Fibroblast of skin of left quadriceps (primary cell): ENCODE measurements at places on chromosomes 5 and 9.

GRCh38 chr5:139924294-139925215, 118.5 kb downstream of the NRG2 start:
- DNase-seq = no peak

DNA sequence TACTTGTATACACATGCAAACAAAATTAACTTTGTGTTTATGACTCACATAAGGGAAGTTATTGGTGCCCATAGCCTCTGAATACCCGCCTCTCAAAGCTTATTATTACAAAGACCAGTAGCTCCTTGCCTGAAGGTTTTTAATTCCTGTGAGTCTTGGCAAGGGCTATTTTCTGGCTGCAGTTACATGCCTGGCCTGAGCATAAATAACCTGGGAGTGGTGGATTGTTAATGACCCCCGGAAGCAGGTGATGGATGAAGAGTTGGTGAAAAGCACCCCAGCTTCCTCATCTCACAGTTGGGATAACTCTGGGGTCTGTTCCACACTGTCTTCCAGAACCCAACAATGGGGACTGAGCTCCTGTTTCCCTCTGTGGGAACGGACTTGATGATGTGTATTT, 594.5 kb downstream of the PDE4D start:
- DNase-seq = no peak

GRCh38 chr5:91328743-91329142, 54.4 kb downstream of the ARRDC3 start:
- no peak for DNase-seq

- DNase-seq = no peak
Observed at GRCh38 chr5:54309691-54310432, 511 bp downstream of the ARL15 start.

DNA sequence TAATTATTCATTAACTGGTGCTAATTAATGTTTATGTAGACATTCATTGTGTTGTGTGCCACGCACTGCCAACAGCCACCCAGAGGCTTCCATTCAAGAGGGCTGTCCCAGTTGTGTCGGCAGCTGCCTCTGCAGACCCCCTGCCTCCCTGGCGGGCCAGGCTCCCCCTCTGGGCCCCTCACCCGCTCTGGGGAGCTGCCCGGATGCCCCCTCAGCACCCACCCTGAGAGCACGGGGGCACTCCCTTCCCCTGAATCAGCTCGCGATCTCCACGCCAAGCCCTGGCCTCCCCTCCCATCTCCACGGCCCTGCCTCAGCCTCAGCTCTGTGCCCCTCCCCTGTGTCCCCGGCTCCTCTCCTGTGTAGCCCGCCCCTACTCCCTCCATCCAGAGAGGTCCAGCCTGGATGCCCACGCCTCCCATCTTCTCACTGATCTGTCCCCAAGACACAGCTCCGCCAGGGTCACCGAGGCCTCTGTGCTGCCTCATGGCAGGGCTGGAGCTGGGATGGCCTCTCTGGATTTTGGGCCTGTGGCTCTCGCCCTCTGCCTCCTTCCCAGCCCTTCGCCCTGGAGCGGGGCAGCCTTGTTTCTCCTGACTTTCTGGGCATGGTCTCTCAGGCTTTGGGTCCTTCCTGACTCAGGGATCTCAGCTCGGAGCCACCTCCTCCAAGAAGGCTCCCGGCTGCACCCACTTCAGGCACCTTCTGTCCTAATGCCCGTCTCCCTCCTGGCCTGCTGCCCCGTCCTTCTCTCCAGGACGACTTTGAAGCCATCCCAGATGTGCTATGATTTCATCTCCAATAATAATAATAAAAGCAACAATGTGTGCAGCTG, 16.0 kb upstream of the SLC9A3 start:
- DNase-seq = no peak

DNA sequence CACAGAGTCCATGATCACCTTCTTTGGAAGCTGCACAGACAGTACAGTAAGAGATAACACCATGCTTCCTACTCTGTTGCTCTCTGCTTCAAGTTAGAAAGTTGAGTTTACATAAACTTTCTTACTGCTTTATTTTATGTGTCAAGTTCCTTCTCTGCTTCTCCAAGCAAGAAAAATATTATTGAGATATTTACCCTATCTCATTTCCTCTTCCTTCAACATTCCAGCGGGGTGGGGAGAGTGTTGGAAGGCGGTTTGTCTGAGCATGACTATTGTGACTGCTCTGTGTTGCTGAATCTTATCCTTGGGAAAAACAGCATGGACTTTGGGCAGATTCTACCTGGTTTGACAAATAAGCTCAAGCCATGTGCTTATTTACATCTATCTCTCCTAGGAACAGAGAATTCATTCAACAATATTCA, 66.9 kb upstream of the EPB41L4A start:
- no peak for DNase-seq

- DNase-seq = no peak
Observed at GRCh38 chr5:118628660-118629354, 359.5 kb downstream of the DTWD2 start.
